ENCODE measurements at places on chromosomes 11 and 22. TPM values are rescaled to one million over a fixed set of nuclear protein-coding genes. Genes with fewer than 3 reads are reported as not detected.

DNA sequence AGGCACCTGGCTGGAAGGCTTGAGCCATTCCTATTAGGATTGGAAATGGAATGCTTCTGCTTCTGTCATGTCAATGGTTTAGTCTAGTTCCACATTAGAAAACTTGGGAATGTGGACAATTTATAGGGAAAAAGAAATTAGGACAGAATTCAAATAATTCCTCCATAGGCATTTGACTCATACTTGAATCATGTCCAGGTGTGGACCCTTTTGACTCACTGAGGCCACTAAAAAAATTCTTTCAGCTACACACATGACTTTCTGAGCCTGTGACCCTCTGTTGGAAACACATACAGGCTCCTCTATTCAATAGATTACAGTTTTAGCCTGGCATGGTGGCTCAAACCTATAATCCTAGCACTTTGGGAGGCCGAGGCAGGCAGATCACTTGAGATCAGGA is 100.5 kb downstream of the RASSF10 start:
- no peak for DNase-seq
- peaks cover 9% of the 10 kb centered on the region for H3K4me1 ChIP-seq
- H3K27ac ChIP-seq, result no peak overlapping the region

GRCh38 chr22:49499433-49500075 is 328.1 kb downstream of the BRD1 start:
- DNase-seq, result no peak
- H3K27ac ChIP-seq, result no peak overlapping the region
- no peaks in the 10 kb centered on the region for H3K4me1 ChIP-seq
- no peaks in the 10 kb centered on the region for H3K27me3 ChIP-seq

- no peak overlapping the region for H3K4me3 ChIP-seq
- no peak overlapping the region for H3K27ac ChIP-seq
- H3K4me1 ChIP-seq, result no peaks in the 10 kb centered on the region
- H3K27me3 ChIP-seq, result no peaks in the 10 kb centered on the region
- peaks cover 19% of the 10 kb centered on the region for H3K36me3 ChIP-seq
These were observed 4.7 kb upstream of the APOA1 start for GRCh38 chr11:116842117-116842516.

DNA sequence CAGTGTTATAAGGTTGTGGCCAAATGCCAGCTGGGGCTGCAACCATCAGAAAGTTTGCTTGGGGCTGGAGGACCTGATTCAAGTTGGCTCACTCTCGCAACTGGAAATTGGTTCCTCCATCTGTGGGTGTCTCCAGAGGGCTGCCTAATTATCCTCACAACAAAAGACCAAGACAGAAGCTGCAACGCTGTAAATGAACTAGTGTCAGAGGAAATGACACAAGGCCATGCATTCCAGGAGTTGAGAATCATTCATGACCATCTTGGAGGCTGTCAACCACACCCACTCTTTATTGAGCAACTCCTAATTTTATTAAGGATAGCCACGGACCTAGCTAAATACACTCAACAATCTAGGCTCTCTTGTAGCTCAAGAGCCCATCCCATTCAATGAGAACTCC is 1060.8 kb downstream of the OPCML start:
- no peaks in the 10 kb centered on the region for H3K36me3 ChIP-seq
- DNase-seq, result no peak
- no peak overlapping the region for H3K27ac ChIP-seq
- H3K4me1 ChIP-seq, result no peaks in the 10 kb centered on the region

GRCh38 chr11:35617687-35618496 is at the start of gene FJX1:
Gene FJX1, plus strand, starts transcription at chr11:35618460. Its CDS starts 177 bp downstream, at chr11:35618637.
- DNase-seq, result peak; percentile 40
- H3K27ac ChIP-seq, result no peak within 1 kb of the TSS
- no peaks in the 10 kb centered on the region for H3K27me3 ChIP-seq
- no peaks in the 10 kb centered on the region for H3K36me3 ChIP-seq

DNA sequence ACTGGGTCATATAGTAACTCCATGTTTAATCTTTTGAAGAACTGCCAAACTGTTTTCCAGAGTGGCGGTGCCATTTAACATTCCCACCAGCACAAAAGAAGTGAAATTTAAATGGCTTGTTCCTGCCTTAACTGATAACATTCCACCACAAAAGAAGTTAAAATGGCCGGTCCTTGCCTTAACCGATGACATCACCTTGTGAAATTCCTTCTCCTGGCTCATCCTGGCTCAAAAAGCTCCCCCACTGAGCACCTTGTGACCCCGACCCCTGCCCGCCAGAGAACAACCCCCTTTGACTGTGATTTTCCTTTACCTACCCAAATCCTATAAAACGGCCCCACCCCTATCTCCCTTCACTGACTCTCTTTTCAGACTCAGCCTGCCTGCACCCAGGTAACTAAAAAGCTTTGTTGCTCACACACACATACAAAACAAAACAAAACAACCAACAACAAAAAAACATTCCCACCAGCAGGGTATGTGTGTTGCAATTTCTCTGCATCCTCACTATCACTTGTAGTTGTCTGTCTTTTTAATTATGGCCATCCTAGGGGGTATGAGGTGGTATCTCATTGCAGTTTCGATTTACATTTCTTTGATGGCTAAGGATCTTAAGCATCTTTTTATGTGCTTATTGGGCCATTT is 109.0 kb downstream of the FAR1 start:
- H3K27ac ChIP-seq, result no peak overlapping the region
- no peak for DNase-seq
- H3K36me3 ChIP-seq, result no peaks in the 10 kb centered on the region
- H3K27me3 ChIP-seq, result no peaks in the 10 kb centered on the region
- no peaks in the 10 kb centered on the region for H3K4me1 ChIP-seq
- H3K4me3 ChIP-seq, result no peak overlapping the region

DNA sequence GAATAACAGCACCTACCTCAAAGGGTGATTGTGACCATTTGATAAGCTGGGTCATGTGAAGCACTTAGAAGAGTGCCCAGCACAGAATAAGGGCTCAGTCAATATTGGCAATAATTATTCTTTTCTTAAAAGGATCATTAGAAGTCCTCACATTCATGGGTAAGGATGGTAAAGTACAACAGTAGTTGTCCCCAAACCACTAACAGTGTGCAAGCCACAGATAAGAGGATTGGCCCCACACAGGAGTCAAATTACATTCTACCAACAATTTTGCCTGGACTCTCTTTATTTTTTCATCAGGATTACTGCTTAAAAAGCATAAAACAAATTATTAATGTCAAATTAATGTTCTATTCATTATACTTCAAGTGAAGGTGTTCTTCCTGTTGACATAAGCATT is 271.5 kb upstream of the PDGFD start:
- no peak overlapping the region for H3K4me3 ChIP-seq
- no peak for DNase-seq
- H3K4me1 ChIP-seq, result no peaks in the 10 kb centered on the region
- no peaks in the 10 kb centered on the region for H3K27me3 ChIP-seq
- H3K36me3 ChIP-seq, result no peaks in the 10 kb centered on the region
- no peak overlapping the region for H3K27ac ChIP-seq

DNA sequence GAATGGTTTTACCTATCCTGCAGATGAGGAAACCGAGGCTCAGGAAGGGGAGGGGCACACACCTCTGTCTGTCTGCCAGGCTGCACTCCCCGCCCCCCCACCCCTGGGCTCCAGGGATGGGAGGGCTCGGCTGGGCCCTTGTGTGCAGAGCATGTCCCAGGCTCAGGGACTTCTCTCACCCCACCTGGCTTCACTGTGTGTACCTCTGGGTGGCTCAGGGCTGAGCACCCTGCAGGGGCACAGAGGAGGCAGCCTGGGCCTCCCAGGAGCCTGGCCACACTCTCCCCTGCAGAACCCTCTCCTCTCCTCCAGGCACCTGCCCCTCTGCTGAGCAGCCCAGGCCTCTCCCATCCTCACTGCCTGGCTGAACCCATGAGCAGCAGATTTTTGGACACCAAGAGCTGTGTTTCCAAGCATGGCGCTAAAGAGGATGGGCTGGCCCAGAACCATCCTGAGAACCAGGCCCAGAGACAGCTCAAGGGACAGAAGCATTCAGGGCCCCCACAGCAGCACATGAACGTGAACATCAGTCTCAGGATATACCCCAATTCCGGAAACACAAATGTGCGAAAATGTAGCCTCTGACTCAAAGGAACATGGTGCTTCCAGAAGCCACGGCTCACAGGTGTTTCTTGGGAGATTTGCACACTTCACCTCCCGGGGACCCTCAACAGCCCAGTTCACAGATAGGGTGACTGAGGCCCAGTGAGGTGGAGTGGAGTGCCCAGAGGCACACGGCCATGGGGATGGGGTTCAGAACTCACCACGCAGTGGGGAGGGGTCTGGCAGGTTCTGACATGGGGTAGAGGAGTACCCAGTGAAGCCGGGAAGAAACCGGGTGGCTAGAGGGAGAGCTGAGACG is 10.5 kb downstream of the EMID1 start:
- H3K4me1 ChIP-seq, result peaks cover 36% of the 10 kb centered on the region
- no peak for DNase-seq
- no peak overlapping the region for H3K4me3 ChIP-seq
- peak overlapping the region; percentile 48 for H3K27ac ChIP-seq
- no peaks in the 10 kb centered on the region for H3K36me3 ChIP-seq

DNA sequence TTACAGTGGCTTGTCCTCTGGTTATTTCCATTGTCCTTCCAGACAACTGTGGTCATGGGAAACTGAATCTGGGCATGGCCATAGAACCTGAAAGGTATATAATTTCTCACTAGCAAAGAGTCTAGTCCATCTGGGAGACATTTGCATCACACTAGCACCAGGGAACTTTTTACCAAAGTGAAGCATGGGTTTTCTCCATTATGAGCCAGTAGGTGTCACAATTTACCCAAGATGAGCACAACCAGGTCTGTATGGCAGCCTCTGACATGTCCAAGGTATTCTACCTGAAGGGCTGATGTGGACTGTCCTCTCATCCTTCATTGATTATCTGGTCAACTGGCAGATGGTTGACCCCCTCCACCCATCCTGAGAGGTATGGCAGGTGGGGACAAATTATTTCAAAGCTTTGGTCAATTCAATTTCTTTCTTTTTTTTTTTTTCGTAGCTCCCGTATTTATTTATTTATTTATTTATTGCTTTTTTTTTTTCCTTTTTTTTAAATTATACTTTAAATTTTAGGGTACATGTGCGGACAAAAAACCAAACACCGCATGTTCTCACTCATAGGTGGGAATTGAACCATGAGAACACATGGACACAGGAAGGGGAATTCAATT is 425.9 kb downstream of the TMEM135 start:
- no peak for DNase-seq
- no peaks in the 10 kb centered on the region for H3K27me3 ChIP-seq
- no peak overlapping the region for H3K4me3 ChIP-seq
- H3K27ac ChIP-seq, result no peak overlapping the region
- H3K36me3 ChIP-seq, result no peaks in the 10 kb centered on the region

- no peaks in the 10 kb centered on the region for H3K27me3 ChIP-seq
- H3K4me3 ChIP-seq, result no peak overlapping the region
- no peak for DNase-seq
- H3K36me3 ChIP-seq, result no peaks in the 10 kb centered on the region
- H3K4me1 ChIP-seq, result no peaks in the 10 kb centered on the region
These were observed 200.4 kb downstream of the SNX19 start for GRCh38 chr11:130715877-130716220.

- no peaks in the 10 kb centered on the region for H3K36me3 ChIP-seq
- no peaks in the 10 kb centered on the region for H3K27me3 ChIP-seq
These were observed 111.7 kb downstream of the GGTLC2 start for GRCh38 chr22:22756109-22756508.

GRCh38 chr11:34825670-34826383 is 90.4 kb downstream of the APIP start:
- no peaks in the 10 kb centered on the region for H3K36me3 ChIP-seq
- peak overlapping the region; percentile 68 for H3K27ac ChIP-seq
- no peaks in the 10 kb centered on the region for H3K27me3 ChIP-seq
- peaks cover 37% of the 10 kb centered on the region for H3K4me1 ChIP-seq
- DNase-seq, result peak; percentile 40

DNA sequence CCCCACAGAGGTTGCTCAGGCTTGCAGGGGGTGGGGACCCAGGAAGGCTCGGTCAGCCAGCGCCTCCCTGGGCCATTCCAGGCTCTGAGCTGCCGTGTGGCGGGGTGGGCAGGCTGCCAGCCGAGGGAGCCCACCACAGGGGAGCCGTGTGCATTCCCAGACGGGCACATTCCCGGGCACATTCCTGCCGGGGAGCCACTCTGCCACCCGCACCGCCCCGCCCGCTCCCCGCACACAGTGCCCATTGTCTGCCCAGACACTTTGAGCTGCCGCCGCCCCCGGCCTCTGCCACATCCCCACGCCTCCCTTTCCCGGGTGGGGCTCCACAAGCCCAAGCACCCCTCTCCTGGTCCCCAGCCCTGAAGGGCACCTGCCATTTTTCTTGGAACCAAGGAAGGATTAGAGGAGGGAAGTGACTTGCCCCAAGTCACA is 27.4 kb downstream of the RPL3 start:
- peak overlapping the region; percentile 99 for H3K27ac ChIP-seq
- no peaks in the 10 kb centered on the region for H3K27me3 ChIP-seq
- no peaks in the 10 kb centered on the region for H3K36me3 ChIP-seq
- peaks cover 67% of the 10 kb centered on the region for H3K4me1 ChIP-seq

DNA sequence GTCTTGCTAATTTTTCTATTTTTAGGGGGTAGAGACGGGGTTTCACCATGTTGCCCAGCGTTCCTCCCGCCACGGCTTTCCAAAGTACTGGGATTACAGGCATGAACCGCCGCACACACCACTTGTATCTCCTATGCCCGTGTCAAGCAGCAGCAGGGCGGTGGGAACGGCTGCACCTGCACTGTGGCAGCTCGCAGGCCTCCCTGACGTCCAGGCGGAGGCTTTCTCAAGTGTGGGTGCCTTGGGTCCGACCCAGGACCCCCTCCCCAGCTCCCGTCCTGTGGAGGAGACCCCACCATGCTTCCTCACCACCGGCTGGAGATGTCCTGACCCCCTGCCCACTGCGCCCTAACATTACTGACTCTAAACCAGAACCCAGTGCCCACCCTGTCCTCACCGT is 25.7 kb downstream of the TSPAN4 start:
- H3K4me1 ChIP-seq, result peaks cover 12% of the 10 kb centered on the region
- H3K27me3 ChIP-seq, result no peaks in the 10 kb centered on the region
- DNase-seq, result peak; percentile 75
- no peak overlapping the region for H3K4me3 ChIP-seq
- no peaks in the 10 kb centered on the region for H3K36me3 ChIP-seq

- no peak overlapping the region for H3K27ac ChIP-seq
- peaks cover 1% of the 10 kb centered on the region for H3K4me1 ChIP-seq
- DNase-seq, result no peak
- no peaks in the 10 kb centered on the region for H3K27me3 ChIP-seq
- H3K36me3 ChIP-seq, result no peaks in the 10 kb centered on the region
- H3K4me3 ChIP-seq, result no peak overlapping the region
These were observed 502.4 kb downstream of the MIAT start for GRCh38 chr22:27159716-27160295.

- DNase-seq, result no peak
- no peak overlapping the region for H3K4me3 ChIP-seq
- H3K36me3 ChIP-seq, result no peaks in the 10 kb centered on the region
- peaks cover 5% of the 10 kb centered on the region for H3K4me1 ChIP-seq
These were observed 189.7 kb downstream of the MIAT start for GRCh38 chr22:26847046-26847445.

GRCh38 chr11:22567759-22568158 is 57.9 kb downstream of the FANCF start:
- H3K36me3 ChIP-seq, result no peaks in the 10 kb centered on the region
- H3K27ac ChIP-seq, result no peak overlapping the region
- DNase-seq, result no peak
- H3K4me3 ChIP-seq, result no peak overlapping the region

SHANK2 gene
- total RNA-seq, result 44.4 TPM

GPHA2 gene
- 18.5 TPM for total RNA-seq

PARVG gene
- total RNA-seq, result 8.8 TPM

TUBA8 gene
- 8.6 TPM for total RNA-seq

SMC1B gene
- not detected for total RNA-seq

IGSF9B gene
- 1.6 TPM for total RNA-seq

BTG4 gene
- total RNA-seq, result not detected

FIBIN gene
- total RNA-seq, result 10.5 TPM

PRR33 gene
- total RNA-seq, result not detected

ELFN2 gene
- total RNA-seq, result not detected

OR52A1 gene
- not detected for total RNA-seq

MS4A12 gene
- total RNA-seq, result not detected

KCNJ11 gene
- total RNA-seq, result 39.4 TPM
